ENCODE measurements at places on chromosomes 11 and 22. TPM values are rescaled to one million over a fixed set of nuclear protein-coding genes. Genes with fewer than 3 reads are reported as not detected.

The MPZL2 gene
- not detected for total RNA-seq

The POU2AF3 gene
- 0.94 TPM for total RNA-seq

The ABCC8 gene
- total RNA-seq = 2.7 TPM

The OR2AG1 gene
- not detected for total RNA-seq

The ZNF280B gene
- 1.6 TPM for total RNA-seq

The LRP5 gene
- 47.8 TPM for total RNA-seq

Data from A549 treated with DMSO at 1 μM for 4 hours (cell line).